Vein endothelial cell (primary cell): ENCODE measurements at places on chromosomes 4 and X. TPM values are rescaled to one million over a fixed set of nuclear protein-coding genes. Genes with fewer than 3 reads are reported as not detected.

Gene XPNPEP2
- total RNA-seq, result not detected in 2 replicates

Gene SPP1
- total RNA-seq, result 0.10 TPM in 1 of 2 replicates, not detected in the other

Gene CWH43
- not detected in 2 replicates for total RNA-seq

Gene SRPK3
- not detected in 2 replicates for total RNA-seq

Gene P2RY8
- total RNA-seq, result under 0.01 TPM in 1 of 2 replicates, not detected in the other

Gene SPANXD
- not detected in 2 replicates for total RNA-seq

Gene ARHGAP36
- total RNA-seq, result 0.10 TPM in 1 of 2 replicates, not detected in the other

Gene DUX4
- not detected in 2 replicates for total RNA-seq

Gene RAB40A
- total RNA-seq, result under 0.01 and 0.10 TPM in 2 replicates

Gene NOX1
- not detected in 2 replicates for total RNA-seq

Gene ZCCHC12
- total RNA-seq, result 0.33 TPM in 1 of 2 replicates, not detected in the other

Gene DCAF12L2
- 0.33 TPM in 1 of 2 replicates, not detected in the other for total RNA-seq

Gene CPEB2
- total RNA-seq, result 8.8 and 11.1 TPM in 2 replicates

Gene NLRP2B
- total RNA-seq, result under 0.01 and 0.19 TPM in 2 replicates

Gene CYLC1
- not detected in 2 replicates for total RNA-seq

Gene NDUFA1
- 38.2 and 52.6 TPM in 2 replicates for total RNA-seq

Gene ARAP2
- total RNA-seq, result 0.10 TPM in 1 of 2 replicates, not detected in the other

Gene DRD5
- total RNA-seq, result not detected in 2 replicates

Gene PRAF2
- 7.3 and 9.8 TPM in 2 replicates for total RNA-seq

Gene SPINK2
- total RNA-seq, result not detected in 2 replicates

Gene PDGFRA
- total RNA-seq, result 0.33 and 1.2 TPM in 2 replicates

Gene BEX5
- not detected in 2 replicates for total RNA-seq

Gene CT45A2
- total RNA-seq, result not detected in 2 replicates

Gene PHEX
- 0.96 and 0.98 TPM in 2 replicates for total RNA-seq

Gene NDP
- 0.33 and 0.48 TPM in 2 replicates for total RNA-seq

Gene UGT2B15
- not detected in 2 replicates for total RNA-seq

Gene CLCN3
- total RNA-seq, result 44.4 and 58.6 TPM in 2 replicates

Gene UCP1
- total RNA-seq, result not detected in 2 replicates

Gene UGT2B11
- total RNA-seq, result not detected in 2 replicates

Gene PASD1
- total RNA-seq, result not detected in 2 replicates

Gene THAP9
- total RNA-seq, result 3.4 and 4.9 TPM in 2 replicates

Gene TAF7L
- 0.33 and 0.38 TPM in 2 replicates for total RNA-seq

Gene CT45A1
- total RNA-seq, result not detected in 2 replicates

Gene SMR3B
- not detected in 2 replicates for total RNA-seq

Gene KIF4A
- 7.5 and 15.8 TPM in 2 replicates for total RNA-seq

Gene GPR119
- total RNA-seq, result not detected in 2 replicates

Gene RIBC1
- total RNA-seq, result 0.19 TPM in 1 of 2 replicates, not detected in the other

Gene SSX2
- not detected in 2 replicates for total RNA-seq
